ENCODE measurements at places on chromosomes 1 and 21.

DNA sequence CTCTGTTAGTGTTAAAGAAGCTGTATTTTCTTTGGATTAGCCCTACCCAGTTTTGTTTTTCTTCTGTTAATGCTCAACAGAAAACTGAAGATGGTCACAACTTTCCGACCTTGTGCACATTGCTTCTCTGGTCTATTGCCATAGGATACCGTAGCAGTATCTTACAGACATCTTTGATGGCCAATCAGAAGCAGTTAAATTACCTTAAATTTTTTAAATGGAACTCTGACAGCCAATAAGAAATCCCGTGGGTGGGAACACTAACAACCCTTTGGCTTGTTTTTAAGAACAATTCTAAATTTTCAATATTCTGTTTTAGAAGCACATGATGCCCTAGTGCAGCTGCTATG, 17.2 kb downstream of the NFYC start:
- no peak for DNase-seq

DNA sequence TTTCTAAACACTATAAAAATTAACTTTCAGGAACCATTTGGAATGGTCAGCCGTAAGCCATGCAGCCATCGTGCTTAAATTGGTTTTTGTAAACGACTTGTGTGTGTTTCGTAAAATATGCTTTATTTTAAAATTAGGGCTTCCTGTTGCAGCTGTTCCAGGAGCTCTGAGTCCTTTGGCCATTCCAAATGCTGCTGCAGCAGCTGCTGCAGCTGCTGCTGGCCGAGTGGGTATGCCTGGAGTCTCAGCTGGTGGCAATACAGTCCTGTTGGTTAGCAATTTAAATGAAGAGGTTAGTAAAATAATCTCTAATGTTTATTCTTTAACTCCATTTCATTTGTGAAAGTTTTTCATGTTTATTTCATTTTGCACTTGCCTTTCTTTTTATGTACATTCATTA, 83.1 kb downstream of the PTBP2 start:
- DNase-seq = no peak

DNA sequence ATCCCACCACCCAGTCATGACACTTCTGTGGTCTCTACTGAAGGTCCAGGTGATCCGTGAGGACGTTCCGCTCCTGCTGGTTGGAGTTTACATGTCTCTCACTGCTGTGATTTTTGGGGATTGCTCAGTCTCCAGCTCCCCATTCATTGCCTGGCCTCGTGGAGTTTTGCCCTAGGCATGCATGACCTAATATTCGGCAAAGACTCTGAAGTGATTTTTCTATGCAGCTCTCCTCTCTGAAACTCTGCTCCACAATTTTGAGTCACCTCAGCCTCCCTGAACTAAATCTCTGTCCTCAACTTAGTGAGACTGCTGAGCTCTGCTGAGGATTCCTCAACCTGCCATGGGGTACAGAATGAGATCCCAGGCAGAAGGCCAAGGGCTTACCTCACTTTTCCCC, 174.4 kb upstream of the FGGY start:
- no peak for DNase-seq

GRCh38 chr1:206142770-206143169, 25.6 kb upstream of the AVPR1B start:
- no peak for DNase-seq

- DNase-seq = no peak
These were observed 4.1 kb upstream of the PTAFR start for GRCh38 chr1:28180306-28181305.

DNA sequence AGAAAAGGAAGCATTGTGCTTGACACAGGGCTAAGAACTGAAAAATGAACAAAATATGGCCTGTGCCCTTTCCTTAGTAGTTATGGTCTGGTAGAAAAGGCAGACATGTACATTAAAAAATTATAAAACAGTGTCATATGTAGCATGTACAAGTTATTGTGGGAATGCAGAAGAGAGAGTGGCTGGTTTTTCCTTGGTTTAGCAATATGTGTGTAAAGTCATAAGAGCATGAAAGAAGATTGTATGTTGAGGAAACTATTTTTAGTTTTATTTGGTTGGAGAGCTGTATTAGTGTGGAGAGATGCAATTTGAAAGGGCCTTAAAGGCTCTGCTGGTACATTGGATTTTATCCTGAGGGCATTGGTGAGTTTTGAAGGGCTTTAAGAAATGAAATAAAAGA, 145.8 kb downstream of the PDE4B start:
- DNase-seq = no peak

DNA sequence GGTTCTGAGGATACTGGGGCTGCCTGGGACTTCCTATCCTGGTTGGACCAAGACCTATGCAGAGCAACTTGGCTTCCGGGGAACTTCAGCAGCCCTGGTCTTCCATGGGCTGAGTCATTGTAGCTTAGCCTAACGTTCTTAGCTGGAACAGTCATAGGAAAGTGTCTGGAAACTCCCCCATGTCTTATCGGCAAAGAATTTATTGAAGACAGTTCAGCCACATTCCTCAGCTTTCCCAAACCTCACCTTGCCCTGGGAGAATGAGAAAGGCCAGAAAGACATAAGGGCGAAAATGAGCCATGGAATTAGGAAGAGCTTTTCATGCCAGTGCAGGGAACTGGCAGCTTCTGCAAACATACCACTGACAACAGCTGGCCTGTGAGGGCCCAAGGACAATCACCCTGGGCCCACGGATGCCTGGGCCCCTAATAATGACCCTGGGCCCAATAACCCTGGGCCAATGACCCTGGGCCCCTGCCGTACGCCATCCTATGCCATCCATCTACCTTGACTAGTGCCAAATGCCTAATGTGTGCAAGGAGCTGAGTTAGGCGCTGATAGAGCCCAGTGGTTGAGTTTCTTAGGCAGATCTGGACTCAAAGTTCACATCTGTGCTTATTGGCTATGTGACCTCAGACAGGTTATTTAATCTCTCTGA, 114.4 kb upstream of the GADD45A start:
- DNase-seq = no peak

GRCh38 chr1:11052839-11053757, 6.1 kb upstream of the MASP2 start:
- DNase-seq = no peak

- DNase-seq = no peak
These were observed 184.4 kb downstream of the COQ8A start for GRCh38 chr1:227124473-227124872.

GRCh38 chr1:161421456-161421855, 53.8 kb upstream of the CFAP126 start:
- no peak for DNase-seq

- DNase-seq = no peak
These were observed 10.9 kb upstream of the GUCA2A start for GRCh38 chr1:42175314-42176054.

DNA sequence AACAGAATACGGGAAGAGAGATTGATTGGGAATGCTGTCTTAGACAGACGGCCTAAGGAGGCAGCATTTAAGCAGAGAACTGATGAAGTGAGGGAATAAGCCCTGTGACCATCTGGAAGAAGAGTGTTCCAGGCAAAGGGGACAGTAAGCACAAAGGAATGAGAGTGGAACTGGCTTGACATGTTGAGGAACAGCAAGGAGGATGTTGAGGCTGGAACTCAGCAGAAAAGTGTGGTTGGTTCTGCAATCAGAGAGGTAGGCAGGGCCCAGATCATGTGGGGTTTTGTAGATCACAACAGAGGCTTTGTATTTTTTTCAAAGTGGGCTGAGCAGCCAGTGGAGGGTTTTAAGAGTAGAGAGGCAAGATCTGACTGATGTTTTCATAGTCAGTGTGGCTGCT, 157.4 kb downstream of the DNM3 start:
- DNase-seq = no peak

GRCh38 chr21:30628109-30628508, 6.9 kb upstream of the KRTAP20-2 start:
- DNase-seq = no peak
